Testis (tissue), 5 donors: ENCODE measurements at places on chromosomes 13 and 19.

DNA sequence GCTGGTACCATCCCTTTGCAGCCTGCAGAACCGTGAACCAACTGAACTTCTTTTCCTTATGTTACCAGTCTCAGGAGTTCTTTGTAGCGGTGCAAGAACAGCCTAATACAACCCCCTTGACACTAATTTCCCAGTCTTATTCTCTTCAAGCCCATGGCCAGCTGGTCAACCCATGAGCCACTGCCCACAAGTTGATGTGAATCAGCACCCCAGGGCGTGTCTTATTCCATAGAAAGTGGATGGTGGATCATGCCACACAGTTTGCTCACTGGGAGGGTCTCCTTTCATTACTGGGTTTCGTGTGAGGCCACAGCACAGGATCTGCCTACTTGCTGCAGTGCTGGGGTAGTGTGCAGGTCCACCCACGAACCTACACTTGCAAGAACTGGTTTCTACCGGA lies 27.0 kb downstream of the TEX29 start:
- no peak for DNase-seq

DNA sequence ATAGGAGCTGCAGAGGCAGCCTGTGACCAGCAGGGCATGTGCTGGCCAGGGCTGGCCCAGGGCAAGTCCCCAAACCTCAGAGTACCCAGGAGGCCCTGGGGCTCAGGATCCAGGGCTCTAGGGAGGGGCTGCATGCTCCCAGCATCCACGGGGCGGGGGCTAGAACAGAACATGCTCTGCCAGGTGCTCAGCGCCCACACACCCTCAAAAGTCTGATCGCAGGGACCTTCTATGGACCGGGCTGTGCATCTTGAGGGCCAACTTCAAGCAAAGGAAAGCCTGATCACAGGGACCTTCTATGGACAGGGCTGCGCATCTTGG lies 33.5 kb downstream of the ELL start:
- no peak for DNase-seq

GRCh38 chr19:45816236-45817009 lies 1.3 kb upstream of the RSPH6A start:
- no peak for DNase-seq

- DNase-seq = no peak
Observed at GRCh38 chr13:92745258-92745657, 481.3 kb upstream of the GPC6 start.

DNA sequence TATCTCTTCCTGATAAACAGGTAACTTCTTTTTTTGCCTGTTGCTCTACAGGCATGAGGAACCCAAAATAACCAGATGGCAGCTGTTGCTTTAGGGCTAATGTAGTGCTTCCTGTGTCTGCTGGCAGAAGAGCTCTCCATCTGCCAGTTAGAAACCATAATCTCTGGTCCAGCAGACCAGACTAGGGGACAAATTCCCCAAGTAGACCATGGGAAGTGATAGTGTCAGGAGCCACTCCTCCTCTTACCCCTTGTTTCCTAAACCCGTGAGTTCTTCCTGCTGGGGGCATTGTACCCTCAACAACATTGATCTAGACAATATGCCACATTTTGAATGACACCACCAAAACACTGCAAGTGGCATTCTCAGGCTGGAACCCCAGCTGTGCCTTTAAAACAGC lies 135.9 kb downstream of the DLEU7 start:
- no peak for DNase-seq

DNA sequence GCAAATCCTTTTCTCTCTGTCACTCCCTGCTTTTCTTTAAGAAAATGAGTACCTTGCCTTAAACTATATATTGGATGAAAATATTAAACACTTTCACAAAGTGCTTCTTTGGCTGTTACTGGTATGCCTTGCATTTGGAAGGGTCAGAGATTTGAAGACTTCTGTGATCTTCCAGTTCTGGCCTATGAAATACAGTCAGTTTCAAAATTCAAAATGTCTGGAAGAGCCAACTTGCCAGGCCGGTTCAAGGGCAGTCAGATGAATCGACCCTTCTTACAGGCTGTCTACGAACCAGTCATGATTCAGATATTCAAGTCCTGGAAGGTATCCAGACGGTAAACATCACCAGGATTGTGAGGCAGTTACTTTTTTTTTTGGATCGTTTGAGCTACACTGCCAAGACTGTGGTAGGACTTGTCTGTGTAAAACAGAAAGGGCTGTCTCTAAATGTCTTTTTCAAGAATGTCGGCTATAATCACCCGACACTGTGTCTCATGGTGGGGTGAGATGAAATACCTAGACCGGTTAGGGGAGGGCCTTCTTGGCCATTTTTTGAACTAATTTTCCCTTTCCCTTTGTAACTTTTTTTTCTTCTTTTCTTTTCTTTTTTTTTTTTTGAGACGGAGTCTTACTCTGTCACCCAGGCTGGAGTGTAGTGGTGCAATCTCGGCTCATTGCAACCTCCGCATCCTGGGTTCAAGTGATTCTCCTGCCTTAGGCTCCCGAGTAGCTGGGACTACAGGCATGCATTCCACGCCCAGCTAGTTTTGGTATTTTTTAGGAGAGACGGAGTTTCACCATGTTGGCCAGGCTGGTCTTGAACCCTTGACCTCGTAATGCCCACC lies 11.2 kb downstream of the ACTN4 start:
- DNase-seq = peak; percentile 71
